ENCODE measurements at places on chromosomes 1 and 21.

DNA sequence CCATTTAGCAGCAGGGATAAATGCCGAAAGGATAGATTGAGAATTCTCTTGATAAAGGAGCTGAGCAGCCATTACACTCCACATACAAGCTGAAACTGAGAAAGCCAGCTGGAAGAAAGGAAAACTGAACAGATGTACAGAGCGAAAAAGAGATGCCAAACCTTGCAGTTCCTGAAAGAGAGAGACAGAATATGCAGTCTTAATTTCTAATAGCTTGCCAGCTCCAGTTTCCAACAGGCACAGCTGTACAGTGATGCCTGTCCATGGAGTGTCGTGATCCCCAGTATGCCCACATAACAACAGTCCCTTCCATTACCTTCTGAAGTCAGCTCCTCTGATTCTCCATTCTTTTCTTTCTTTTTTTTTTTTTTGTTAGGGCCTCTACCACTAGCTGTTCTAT, 22.7 kb downstream of the ABL2 start:
- no peak for DNase-seq

DNA sequence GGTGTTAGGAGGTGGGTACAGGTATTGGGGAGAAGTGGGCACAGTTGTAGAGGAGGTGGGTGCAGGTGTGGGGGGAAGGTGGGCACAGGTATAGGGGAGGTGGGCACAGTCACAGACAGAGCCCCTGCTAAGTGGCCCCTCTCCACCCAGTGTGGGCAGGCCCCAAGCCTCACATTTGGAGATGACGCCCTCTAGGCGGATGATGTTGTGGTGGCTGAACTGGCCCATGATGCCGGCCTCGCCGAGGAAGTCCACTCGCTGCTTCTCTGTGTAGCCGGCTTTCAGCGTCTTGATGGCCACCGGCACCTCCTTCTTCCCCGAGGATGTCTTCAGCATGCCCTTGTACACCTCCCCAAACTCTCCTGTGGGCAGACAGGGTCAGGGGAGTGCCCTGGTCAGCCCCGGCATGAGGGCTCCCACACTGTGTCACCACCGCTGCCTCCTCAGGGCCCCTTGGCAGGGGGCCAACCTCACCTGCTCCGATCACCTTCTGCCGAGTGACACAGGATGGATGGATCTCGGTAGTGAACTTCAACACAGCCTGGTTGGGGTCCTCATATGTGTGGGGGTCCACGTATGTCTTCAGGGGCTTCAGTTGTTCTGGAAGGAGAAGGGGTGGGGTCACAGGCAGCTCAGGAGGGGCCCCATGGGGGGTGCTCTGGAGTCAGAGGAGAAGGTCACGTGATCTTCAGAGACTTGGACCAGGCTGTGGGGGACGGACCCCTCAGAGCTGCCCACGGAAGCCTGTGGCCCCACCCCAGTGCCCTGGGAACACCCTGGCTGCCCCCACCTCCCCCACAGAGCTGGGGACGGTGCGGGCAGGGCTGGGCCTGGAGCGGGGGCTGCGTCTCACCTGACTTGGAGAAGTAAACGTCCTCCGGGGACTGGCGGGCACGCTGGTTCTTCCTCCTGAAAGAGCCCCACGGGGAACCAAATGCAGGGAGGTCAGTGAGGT, 22.6 kb downstream of the EPHA2 start:
- no peak for DNase-seq

- no peak for DNase-seq
These were observed 51.9 kb downstream of the SYT2 start for GRCh38 chr1:202658251-202658759.

- no peak for DNase-seq
These were observed 51.4 kb downstream of the YARS1 start for GRCh38 chr1:32765570-32766327.

DNA sequence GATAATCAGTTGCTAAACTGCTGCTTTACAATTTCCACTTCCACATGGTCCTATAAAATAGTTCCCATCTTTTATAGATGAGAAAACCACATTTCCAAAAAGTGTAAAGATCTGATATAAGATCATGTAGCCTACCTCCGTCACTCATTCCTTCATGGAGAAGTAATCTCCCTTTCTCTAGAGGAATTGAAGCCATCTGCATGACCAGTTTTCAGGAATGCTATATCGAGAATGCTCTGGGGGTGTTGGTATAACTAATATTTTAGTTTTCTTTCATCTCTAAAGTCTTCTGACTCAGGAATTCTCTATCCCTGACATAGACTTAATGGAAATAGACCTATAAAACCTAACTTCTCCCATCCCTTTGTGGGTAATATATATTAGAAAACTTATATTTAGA, 173.0 kb upstream of the UBE2U start:
- no peak for DNase-seq

- no peak for DNase-seq
These were observed 3.2 kb upstream of the EDEM3 start for GRCh38 chr1:184757891-184758290.

DNA sequence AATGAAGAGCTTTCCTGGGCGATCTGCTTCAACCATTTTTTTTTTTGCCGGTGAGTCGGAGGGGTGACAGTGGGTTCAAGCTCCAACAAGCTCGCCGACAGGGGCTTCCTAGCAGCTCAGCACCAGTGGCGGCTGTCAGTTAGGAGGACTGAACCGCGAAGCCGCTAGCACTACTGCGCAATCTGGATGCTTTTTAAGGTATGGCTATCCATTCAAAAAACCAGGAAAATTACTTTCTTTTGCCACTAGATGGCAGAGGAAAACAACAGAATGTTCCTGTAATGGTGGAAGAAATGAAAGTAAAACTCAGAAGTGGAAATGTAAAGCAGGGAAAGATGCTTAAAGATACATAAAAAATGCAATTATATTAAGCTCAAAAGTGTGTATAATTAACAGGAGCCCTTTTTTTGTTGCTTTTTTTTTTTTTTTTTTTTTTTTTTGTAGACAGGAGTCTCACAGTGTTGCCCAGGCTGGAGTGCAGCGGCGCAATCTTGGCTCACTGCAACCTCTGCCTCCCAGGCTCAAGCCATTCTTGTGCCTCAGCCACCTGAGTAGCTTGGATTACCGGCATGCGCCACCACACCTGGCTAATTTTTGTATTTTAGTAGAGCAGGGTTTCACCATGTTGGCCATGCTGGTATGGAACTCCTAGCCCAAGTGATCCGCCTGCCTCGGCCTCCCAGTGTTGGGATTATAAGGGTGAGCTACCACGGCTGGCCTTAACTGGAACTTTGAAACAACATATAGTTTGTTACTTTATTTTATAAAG, 8.5 kb downstream of the KYAT3 start:
- DNase-seq: no peak

DNA sequence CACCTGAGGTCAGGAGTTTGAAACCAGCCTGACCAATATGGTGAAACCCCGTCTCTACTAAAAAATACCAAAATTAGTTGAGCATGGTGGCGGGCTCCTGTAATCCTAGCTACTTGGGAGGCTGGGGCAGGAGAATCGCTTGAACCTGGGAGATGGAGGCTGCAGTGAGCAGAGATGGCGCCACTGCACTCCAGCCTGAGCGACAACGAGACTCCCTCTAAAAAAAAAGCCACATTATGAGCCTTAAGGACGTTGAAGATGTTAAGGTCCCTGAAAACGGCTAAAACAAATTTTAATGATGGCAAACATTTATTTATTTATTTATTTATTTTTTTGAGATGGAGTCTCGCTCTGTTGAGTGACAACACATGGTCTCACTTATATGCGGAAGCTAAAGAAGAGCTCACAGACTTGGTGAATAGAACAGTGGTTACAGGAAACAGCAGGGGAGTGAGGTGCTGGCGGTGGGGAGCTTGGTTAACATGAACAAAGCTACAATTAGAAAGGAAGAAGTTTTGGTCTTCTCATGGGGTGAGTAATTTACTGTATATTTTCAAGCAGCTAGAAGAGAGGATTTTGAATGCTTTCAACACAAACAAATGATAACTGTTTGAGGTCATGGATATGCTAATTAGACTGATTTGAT, 47.1 kb downstream of the TCP10L start:
- DNase-seq: peak; percentile 46

GRCh38 chr1:221782477-221782876, 40.6 kb upstream of the DUSP10 start:
- no peak for DNase-seq

GRCh38 chr1:241992734-241993133, 6.2 kb downstream of the MAP1LC3C start:
- no peak for DNase-seq

DNA sequence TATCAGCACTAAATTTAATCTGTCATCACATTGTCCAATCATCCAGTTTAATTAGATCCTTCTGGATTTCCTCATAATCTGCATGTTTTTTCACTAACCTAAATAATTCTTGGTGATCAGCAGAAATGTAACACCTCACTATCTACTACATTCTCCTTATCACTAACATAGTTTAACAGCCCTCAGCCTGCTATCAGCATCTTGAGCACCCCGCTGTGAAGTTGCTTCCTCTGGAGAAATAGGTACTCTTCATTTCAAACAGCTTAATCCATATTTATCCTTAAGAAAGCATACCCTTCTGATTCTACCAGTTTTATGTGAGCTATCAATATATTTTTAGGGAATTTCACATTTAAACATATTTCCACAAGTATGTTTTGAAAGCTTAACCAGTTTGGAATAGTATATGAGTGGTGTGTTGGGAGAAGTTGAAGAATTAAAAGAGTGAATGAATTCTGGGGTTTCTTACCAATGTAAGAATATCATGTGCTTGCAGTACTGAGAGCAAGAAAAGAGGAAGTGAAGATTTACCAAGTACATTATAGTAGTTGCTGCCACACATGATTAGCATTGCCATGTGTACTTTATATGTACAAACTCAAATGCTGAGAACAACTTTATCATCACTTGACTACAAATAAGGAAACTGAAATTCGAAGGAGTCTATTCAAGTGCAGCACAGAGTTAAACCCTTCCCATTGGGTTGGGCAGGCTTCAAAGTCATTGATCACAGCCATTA, 771.1 kb upstream of the ADGRL4 start:
- DNase-seq: peak; percentile 0

DNA sequence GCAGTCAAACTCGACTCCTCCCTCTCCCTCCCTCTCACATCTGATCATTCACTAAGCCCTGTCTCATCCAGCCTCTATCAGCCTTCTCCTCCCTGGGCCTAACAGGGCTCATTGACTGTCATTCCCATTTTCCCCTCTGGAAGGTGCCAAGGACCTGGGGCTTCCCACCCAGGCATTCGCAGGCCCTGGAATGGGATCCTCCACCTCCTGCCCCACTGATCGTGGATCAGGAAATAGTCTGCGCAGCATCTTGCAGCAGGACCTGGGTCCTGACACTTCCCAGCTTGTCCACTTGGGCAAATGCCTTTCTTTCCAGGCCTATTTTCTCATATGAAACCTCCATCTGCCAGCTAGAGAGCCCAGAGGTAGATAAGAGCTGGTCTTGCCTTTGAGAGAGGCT, 71.2 kb upstream of the ZC3H12A start:
- no peak for DNase-seq

DNA sequence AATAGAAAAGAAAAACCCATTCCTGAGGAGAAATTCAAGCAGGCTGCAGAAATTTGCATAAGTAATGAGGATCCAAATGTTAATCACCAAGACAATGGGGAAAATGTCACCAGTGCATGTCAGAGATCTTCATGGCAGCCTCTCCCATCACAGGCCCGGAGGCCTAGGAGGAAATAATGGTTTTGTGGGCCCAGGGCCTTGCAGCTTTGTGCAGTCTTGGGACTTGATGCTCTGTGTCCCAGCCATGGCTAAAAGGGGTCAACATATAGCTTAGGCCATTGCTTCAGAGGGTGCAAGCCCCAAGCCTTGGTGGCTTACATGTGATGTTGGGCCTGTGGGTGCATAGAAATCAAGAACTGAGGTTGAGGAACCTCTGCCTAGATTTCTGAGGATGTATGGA, 22.7 kb downstream of the RAB3GAP2 start:
- no peak for DNase-seq

DNA sequence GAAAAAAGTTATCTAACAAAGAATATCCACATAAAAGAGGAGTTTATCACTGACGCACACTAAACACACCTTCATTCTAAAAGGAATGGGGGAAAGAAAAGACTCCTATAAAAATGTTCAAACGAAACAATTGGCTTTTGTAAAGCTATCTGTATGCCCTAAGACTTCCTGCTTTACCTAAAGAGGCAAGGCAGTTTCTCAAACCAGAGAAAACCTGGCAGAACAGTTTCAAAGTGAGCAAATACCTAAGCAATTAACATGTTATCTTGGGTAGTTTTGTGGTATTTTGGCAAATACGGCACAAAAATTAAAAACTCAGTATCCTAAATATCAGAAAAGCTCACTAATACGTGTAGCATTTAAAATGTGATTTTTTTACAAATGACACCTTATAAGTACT, 1.9 kb downstream of the PUM1 start:
- no peak for DNase-seq

DNA sequence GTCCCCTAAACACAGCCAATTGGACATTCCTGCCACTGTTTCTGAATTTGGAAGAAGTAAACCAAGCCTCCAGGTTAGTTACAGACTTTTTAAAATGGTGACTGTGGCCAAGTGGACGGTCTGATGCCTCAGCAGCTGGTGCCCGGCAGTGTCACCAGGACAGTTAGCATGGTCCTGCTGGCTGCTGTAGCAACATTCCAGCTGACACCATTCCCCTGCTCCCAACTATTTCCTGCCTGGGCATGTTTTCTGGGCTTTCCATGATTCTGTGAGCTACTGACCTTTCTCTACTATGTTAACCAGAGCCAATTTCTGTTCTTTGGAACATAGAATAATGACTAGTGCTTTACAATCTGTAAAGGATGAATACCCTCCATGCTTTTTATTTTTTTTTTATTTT, 95.0 kb downstream of the TLR5 start:
- no peak for DNase-seq

DNA sequence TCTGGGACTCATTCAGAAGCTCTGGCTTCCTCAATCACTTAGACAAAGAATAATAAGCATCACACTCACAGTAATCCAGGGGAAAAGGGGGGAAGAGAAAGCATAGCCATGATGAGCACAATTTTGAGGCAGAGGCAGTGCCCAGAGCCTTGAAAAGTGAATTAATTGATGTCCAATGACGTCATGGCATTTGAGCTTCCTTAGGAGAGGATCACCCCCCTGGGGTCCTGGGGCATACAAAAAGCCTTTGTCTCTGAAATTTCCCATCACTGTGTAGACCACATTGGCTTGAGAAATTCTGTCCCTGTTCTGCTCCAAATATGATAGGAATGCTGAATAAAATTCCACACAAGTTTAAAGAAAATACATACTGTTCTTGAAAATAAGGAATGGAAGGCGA, 84.3 kb upstream of the COA6 start:
- DNase-seq: no peak

DNA sequence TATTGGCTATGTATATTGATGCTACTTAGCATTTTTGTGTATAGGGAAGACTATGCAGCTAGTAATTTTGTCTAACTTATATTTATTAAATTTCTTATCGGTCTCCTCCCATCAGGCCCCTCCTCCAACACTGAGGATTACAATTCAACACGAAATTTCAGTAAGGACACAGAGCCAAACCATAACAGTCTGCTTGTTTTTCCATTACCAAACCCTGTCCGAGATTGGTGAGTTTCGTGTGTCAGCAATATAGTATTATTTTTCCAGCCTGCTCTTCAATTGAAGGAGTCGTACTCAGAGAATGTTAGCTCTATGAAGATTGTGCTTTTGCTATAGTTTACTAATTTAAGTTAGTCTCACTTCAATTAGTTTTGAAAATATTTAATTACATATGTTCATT, 1495.3 kb downstream of the MRPL39 start:
- no peak for DNase-seq

- DNase-seq: no peak
These were observed 33.7 kb downstream of the TBX15 start for GRCh38 chr1:118954301-118954905.

GRCh38 chr1:214403431-214403830, 122.5 kb downstream of the SMYD2 start:
- no peak for DNase-seq

- no peak for DNase-seq
These were observed 830 bp upstream of the PRDX1 start for GRCh38 chr1:45522324-45523104.

Measured in CD8-positive, alpha-beta T cell (primary cell).